ENCODE measurements at places on chromosomes 6 and 20. TPM values are rescaled to one million over a fixed set of nuclear protein-coding genes. Genes with fewer than 3 reads are reported as not detected.
A peak's percentile ranks its signal among the peaks of the same experiment; 100 is the strongest.

The CTCFL gene
- total RNA-seq, result not detected

The VIP gene
- not detected for total RNA-seq

The SRSF12 gene
- 0.83 TPM for total RNA-seq

The ADAT2 gene
- total RNA-seq, result 40.8 TPM

The CCN5 gene
- total RNA-seq, result not detected

GRCh38 chr6:1689141-1689540 is 79.4 kb downstream of the FOXC1 start:
- no peak for DNase-seq

GRCh38 chr20:22789676-22790075 is 205.3 kb upstream of the FOXA2 start:
- no peak for DNase-seq

DNA sequence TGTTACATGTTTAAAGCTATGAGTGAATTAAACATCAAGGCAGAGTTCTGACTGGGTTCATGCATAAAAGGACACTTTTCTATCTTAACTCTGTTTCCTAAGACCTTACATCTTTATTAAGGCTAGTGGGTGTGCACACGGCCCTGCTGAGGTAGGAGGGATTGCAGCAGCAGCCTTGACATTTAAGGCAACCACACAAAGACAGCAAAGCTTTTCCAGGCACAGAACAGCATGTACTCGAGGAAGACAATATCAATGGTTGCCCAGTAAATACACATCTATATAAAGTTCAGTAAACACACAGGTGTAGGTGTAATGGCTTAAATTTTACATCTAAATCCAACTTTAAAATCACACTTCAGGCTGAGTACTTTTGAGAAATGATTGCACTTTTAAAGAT is 79.8 kb upstream of the LOC128125822 start:
- no peak for DNase-seq

DNA sequence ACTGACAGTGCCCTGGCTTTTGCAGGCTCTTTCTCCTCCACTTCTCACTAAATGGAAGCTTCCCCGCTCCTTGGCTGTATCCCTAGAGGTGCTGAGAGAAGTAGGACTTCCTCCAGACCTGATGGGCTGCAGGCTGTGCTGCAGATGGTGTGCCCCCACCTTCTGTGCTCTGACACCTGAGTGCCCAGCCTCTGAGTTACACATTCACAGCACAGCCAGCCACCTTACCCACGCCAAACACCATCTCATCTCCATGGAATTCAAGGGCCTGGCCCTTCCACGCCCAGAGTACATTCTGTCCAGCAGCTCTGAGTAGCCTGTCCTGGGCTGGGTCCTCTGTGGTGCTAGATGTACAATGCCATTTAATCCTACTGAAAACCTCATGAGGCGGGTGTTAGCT is 5.3 kb downstream of the SFTA2 start:
- no peak for DNase-seq

DNA sequence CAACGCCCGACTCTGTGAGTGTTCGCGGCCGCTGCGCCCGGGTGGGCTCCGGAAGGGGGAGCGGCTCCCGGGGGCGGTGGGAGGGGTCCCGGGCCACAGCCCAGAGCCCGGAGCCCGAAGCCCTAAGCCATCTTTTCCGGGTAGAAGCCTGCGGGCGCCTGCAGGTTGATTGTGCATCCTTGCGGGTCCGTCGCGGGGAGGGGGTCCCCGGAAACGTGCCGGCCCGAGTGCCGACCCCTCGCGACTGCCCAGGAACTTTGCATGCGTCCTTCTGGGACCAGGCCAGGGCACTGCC is 413 bp downstream of the PTPRA start:
- peak; percentile 75 for DNase-seq
